ENCODE measurements at places on chromosomes 6 and 20. TPM values are rescaled to one million over a fixed set of nuclear protein-coding genes. Genes with fewer than 3 reads are reported as not detected.

DNA sequence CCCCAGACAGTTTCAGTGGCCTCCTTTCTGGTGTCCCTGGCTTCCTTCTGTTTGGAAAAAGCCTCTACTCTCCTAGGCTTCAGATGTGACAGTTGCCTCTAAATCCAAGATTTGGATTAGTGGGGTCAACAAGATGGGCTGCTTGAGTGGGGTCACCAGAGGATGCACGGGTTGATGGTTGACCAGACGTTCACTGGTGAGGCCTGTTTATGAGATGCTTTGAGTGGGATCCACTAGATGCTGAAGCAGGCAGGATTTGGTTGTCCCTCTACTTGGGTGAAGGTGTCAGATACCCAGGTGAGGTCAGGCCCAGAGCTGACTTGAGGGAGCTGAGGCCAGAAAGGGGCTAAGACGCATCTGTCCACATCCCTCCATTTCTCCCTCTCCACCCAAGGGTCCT, 8.1 kb upstream of the DLGAP4 start:
- DNase-seq, result no peak

DNA sequence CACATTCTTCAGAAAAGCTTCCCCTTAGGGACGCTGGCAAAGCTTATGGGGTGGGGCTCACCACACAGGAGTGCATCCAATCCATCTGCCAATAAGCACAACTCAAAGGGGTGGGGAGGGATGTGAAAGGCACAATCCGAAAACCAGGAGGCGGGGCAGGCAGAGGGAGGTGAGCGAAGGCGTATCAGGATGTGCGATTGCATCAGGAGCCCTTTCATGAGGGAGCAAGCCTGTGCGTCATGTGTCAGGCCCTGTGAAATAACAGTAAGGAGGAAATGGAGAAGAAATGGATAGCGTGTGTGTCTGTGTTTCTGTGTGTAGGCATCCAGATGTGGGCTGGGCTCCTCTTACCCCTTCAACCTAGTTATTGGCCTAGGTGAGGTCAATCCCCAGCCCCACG, 382.4 kb upstream of the CDH4 start:
- peak; percentile 18 for DNase-seq

- no peak for DNase-seq
These were observed 242.5 kb downstream of the ERMARD start for GRCh38 chr6:169993861-169994481.

Gene CDKAL1
- total RNA-seq, result 13.5 TPM

Gene AFG1L
- total RNA-seq, result 8.8 TPM
